ENCODE measurements at places on chromosomes 11 and 22.

- DNase-seq: peak; percentile 53
Measured at GRCh38 chr22:37242395-37242918, 1.6 kb downstream of the RAC2 start.

DNA sequence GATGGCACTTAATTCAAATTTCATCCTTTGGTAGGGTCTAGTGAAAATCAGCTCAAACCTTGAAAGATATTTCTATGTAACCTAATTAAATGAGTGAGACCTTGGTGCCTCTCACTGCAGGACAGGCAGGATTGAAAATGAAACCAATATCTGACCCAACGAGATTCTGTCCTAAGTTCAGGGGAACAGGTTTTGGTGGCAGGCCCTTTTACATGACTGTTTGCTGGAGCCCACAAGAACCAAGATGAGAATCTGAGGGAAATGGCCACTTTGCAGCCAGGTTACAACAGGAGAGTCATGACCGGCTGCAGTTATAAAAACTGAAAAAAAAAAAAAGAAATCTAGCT lies 130.2 kb downstream of the TRIM44 start:
- DNase-seq: no peak

DNA sequence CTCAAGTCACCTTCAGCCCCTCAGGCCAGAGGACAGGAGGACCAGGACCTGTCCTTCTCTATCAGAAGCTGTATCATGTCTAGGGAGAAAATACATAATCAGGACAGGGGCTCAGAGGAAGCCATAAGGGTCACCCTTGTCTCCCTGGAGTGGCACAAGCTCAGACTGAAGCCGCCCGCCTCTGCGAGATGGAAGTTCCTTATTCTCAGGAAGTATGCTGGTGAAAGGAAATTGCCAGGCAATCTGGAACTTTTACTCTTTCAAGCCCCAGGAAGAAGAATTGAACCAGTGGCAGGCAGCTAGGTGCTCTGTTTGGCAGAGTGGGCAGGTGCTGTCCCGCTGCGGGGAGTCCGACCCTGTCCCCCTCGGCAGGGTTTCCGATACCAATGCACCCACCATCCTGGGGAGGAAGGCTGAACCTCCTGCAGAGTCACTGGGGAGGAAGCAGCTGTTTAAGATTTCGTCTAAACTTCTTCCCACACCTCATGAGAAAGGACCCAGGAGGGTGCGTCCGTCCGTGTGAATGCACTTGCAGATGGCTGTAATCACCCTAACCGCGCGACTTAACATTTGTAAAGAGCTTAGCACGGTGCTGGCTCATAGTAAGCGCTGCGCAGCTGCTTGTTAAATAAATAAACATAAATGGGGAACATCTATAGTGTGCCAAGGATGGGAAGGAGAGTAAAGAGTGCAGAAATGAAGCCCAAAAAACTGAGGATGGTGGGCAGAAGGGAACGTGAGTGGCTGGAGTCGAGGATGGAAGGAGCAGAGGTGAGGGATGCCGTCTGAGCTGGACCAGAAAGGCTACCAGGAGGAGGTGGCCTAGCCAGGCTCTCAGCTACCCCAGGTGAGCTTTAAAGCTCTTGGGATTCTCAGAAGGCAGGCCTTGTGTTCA lies 5.0 kb upstream of the ANO1 start:
- DNase-seq: no peak

- DNase-seq: no peak
Measured at GRCh38 chr11:2143799-2144543, 4.8 kb upstream of the IGF2 start.

DNA sequence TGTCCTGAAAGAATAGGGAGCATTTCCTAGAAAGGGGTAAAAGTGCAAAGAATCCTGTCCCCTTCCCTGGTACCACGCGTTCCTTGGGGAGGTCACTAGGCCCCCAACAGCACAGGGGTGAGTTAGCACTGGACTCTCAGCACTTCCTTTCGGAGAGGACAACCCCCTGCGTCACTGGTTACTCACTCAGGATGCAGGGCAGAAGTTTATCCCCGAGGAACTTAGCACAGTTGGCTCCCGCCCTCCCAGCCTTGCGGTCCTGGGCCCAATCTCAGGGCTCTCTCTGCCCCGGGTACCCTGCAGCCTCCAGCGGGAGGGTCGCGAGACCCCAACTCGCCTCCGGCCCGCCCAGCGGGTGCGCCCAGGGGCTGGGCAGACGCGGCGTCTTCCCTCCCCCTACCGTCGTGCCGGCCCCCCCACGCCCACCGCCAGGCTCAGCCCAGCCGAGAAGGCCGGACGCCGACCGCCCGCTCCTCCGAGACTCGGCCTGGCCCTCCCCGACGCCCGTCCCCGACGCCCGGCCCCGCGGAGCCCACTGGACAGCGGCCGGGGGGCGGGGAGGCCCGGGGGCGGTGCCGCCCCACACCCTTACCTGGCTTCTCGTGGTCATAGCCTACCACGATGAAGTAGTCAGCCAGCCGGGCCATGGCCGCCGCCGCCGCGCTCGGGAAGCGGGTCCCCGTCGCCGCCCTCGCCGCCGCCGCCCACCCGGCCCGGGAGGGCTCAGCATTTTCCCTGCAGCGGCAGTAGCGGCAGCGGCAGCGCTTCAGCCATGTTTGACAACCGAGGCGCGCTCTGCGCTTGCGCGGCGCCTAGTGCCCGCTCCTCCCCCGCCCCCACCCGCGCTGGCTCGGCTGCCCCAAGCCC lies at the start of gene SBF2:
Gene SBF2, minus strand, starts transcription at position 797 of the 867 bp plus-strand sequence. Its CDS starts 150 bp downstream, at position 647.
- DNase-seq: peak; percentile 92

GRCh38 chr22:40703174-40703573 lies 23.9 kb downstream of the MCHR1 start:
- no peak for DNase-seq

GRCh38 chr11:15468466-15468865 lies 353.7 kb downstream of the INSC start:
- DNase-seq: no peak

GRCh38 chr11:15202626-15203025 lies 87.9 kb downstream of the INSC start:
- DNase-seq: no peak

DNA sequence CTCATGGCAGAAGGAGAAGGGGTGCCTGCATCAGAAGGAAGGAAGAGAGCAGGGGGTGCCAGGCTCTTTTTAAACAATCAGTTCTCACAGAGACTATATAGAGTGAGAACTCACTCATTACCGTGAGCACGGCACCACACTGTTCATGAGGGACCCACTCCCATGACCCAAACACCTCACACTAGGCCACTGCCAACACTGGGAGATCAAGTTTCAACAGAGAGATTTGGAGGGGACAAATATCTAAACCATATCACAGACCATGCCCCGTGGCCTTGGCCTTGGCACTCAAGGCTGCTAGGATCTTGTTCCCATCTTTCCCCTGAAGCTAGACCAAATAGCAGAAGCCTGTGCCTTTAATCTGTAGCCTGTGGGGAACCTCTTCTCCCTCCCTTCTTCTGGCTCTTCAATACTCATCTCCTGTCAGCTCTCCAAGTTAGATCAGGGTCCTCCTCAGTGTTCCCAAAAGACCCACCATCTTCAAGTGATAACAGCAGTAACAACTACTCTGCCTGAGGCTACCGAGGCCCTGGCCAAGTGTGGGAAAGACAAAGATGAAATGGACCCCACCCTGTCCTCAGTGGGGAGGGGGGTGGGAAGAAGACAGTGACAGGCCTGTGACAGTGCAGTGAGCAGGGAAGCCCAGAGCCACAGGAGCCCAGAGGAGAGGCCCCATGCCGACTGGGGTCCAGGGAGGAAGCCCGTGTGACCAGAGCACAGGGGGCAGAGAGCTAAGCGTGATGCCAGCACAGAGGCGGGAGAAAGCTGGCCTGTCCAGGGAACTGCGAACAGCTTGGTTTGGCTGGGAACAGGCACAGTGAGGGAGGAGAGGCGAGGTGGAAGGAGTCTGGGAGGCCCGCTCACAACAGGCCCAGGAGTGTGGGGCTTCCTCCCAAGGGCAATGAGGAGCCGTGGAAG lies 72.6 kb downstream of the MYO7A start:
- DNase-seq: no peak

DNA sequence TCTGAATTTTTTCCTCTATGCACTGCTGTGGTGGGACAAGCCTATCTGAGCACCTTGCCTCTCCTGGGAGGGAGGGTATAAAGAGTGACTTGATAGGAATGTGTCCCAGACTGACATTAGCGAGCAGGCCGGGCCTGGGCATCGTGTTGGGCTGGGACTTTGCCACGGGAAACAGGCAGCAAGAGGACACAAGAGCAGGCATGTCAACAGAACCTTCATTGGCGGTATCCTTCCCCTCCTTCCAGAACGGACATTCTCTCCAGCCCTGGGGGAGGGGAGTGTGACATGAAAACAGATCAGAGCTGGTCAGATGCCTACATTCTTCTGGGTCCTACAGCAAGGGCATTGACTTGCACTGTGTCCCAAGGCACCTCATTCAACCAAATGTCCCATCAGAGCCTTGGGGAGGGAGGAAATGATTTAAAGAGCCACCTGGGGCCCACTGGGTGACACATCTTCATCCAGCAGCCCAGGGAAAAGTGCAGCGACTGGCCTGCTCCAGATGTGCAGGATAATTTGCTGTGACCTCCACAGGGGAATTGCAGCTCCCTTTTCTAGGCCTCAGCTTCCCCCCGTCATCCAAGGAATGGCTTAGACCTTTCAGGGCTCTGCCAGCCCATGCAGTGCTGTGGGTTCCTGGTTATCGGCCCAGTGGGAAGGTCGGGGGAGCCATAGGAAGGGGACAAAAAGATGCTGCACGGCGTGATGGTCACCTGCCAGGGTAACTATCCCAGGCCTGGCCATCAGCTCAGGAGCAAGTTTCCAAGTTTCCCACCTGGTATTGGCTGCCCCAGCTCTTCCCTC lies 21.8 kb upstream of the UVRAG start:
- DNase-seq: no peak

- DNase-seq: no peak
Measured at GRCh38 chr11:10478066-10478465, 23.0 kb downstream of the AMPD3 start.

GRCh38 chr11:69035150-69035945 lies 13.4 kb upstream of the TPCN2 start:
- DNase-seq: no peak

- no peak for DNase-seq
Measured at GRCh38 chr11:28815110-28815509, 706.9 kb downstream of the METTL15 start.

GRCh38 chr11:61626580-61627380 lies 45.9 kb upstream of the SYT7 start:
- DNase-seq: peak; percentile 79

GRCh38 chr11:123006860-123007542 lies 25.4 kb upstream of the BSX start:
- DNase-seq: no peak

DNA sequence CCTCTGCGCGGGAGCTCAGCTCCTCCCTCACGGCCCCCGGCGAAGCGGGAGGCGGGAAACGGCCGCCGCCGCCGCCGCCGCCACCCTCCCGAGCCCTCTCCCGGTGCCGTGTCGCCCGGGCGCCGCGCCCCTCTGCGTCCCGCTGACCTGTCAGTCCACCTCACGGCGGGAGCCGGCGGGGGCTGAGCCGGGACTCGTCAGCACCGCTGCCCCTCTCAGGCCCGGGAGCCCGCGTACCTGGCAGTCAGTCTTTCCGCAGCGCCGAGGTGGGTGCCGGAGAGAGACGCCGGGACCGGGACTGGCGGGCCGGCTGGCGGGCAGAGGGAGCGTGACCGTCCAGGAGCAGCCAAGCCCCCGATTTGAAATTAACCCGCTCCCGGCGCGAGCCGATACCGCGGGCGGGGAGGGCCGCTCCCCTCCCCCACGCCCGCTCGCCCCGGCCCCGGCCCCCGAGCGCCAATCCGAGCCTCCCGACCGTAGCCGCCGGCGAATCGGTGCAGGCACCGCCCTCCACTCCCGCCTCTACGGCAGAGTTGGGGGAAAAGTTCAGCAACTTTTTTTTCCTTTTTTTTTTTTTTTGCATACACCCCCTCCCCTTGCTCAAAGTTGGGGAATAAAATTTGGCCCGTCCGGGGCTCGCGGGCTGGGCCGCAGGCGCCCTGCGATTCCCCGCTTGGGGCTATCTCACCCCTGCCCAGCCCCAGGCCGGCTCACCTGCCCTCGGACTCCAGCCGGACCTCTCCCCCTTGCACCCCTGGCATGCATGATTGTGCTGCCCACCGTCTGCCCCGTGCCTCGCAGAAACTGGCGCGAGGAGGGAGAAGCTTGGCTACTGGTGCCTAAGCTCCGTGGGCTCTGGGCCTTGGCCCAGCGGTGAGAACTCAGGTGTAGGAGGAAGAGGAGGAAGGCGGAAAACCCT lies 774 bp upstream of the E2F8 start:
- peak; percentile 53 for DNase-seq

- no peak for DNase-seq
Measured at GRCh38 chr11:63814383-63814736, 1.1 kb downstream of the SPINDOC start.

- no peak for DNase-seq
Measured at GRCh38 chr11:74579577-74580270, 12.7 kb upstream of the POLD3 start.

DNA sequence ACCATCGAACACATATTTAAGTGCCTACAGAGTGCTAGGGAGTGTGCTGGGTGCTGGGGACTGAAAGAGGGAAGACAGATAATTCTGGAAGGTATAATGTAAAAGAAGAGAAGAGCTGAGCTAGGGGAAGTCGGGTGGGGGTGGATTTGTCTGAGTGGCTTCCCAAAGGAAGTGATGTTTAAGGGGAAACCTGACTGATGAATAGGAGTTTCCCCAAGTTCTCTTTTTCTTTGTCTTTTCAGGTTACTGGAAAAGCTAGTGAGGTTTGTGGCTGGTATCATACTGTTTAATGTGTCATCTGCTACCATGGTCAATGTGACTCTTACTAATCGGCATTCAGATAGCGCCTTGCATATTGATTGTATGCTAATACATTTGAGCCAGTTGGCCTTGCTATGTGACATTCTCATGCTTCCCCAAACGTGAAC lies 151.6 kb upstream of the MTMR2 start:
- DNase-seq: no peak

GRCh38 chr22:44023404-44024287 lies 456 bp upstream of the PARVB start:
- DNase-seq: peak; percentile 65

- no peak for DNase-seq
Measured at GRCh38 chr11:36011574-36011973, 67.7 kb downstream of the LDLRAD3 start.

DNA sequence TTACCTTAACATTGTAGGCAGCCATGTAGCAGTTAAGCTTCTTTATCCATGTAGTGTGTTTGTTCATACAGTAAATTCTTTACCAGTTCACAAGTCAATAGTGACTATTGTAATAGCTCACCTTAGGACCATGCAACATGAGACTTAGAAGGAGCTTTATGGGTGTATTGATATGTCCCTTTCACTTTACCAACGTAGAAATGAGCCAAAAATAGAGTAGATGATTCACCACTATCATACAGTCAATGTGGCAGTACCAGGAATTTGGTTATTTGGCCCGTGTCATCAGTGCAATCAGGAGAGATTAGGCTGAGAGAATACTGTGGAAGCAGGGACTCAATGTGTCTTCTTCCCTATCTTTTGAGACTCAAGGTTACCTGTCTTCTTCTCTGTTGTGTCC lies 4.7 kb downstream of the ZDHHC13 start:
- DNase-seq: no peak

- no peak for DNase-seq
Measured at GRCh38 chr11:134578807-134579723, 167.0 kb upstream of the B3GAT1 start.
